Thyroid gland (tissue), 4 donors: ENCODE measurements at places on chromosomes 7 and 10. TPM values are rescaled to one million over a fixed set of nuclear protein-coding genes. Genes with fewer than 3 reads are reported as not detected.

TPST1 gene
- 24.5 TPM for total RNA-seq

DNA sequence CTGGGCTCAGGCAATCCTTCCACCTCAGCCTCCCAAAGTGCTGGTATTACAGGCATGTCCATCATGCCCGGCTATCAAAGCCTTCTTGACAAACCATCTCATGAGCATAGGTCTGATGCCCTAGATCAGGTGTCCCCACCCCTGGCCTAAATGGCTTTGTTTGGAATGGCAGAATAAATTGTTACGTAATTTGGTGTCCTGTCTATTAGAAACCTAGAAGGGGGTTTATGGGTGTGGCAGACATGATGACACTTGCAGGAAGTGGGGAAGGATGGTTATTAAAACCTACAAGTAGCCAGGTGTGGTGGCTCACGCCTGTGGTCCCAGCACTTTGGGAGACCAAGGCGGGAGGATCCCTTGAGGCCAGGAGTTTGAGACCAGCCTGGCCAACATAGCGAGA lies 38.6 kb upstream of the MKLN1 start:
- DNase-seq = no peak

TSPAN12 gene
- total RNA-seq = 43.8 TPM

ZNF804B gene
- 49.1 TPM for total RNA-seq

DNA sequence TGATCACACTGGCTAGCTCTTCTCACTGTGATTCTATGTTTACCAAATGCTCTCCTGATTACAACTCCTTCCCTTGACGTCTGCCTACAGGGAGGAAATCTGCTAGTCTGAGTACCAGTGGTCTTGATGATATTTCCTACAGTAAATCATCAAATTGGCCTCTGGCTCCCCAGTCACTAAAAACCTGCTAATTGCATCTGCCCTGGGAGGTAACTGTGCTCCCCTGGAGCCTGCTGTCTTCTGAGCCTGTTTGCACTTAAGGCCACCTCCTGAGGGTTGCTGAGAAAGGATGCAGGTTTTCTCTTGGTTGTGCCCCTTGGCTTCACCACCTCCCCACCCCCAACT lies 56.0 kb downstream of the ELMO1 start:
- no peak for DNase-seq

DNA sequence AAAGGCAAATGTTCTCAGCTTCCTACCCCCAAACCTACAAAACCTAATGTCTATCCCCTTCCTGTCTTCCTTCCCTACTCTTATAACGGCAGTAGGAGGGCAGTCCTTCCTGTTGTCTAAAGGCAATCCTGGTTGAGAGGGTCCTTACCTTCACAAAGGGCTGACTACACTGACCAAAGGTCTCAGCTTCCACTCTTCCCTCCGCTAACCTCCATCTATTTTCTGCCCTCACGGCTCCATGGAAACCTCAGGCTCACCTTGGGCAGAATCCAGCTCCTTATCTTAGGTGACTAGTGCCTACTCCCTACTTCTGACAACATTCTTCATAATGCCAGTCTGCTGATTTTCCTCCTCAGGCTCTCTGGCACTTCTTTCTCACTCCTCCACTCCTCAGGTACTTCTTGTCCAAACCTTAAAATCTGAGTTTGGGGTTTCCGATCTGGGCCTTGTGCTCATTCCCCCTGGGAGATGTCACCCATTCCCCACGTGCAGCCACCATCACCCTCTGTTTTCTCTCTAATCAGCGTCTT lies 542 bp downstream of the FBXL13 start:
- DNase-seq = no peak

FFAR4 gene
- total RNA-seq = not detected

CFTR gene
- not detected for total RNA-seq

DNA sequence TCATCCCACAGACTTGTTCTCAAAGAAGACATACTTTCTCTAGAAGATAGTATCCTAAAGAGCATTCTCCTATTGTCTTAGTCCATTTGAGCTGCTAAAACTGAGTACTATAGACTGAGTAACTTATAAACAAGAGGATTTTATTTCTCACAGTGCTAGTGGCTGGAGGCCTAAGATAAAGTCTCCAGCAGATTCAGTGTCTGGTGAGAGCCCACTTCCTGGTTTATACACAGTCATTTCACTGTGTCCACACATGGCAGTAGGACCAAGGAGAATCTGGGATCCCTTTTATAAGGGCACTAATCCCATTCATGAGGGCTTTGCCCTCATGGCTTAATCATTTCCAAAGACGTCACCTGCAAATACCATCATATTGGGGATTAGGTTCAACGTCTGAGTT lies 68.7 kb downstream of the LRRC17 start:
- no peak for DNase-seq

DNA sequence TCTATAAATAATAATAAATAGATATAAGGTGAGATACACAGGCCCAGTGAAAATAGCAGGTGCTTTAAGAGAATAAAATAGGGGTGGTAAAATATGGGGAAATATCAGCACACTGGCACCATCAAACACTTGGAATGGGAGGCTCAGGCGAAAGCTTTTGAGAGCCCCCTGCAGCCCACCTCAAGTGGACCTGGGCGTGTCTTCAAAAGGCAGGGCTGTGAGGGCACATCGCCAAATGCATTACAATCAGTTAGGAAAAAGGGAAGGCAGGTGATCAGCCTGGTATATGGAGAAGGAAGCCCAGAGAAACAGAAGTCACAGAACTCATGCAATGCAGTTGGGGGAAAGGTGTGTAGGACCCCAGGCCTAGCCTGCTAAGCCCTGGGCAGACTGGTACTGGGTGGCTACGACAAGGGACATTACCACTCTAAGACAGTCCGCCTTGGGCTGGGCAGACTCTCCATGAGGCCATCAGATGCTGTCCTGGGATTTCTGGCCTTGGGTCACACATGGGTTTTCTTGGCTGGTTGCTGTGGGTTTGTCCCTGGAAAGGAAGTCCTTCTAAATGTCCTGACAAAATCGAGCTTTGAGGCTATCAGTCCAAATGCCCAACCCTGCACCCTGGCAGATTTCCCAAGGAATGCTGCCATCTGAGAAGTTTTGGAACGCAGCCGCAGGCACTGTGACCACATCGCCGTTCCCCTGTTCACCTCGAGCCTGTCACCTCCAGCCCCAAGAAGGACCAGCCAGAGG lies 330.6 kb downstream of the GRID1 start:
- DNase-seq = peak; percentile 51

DNA sequence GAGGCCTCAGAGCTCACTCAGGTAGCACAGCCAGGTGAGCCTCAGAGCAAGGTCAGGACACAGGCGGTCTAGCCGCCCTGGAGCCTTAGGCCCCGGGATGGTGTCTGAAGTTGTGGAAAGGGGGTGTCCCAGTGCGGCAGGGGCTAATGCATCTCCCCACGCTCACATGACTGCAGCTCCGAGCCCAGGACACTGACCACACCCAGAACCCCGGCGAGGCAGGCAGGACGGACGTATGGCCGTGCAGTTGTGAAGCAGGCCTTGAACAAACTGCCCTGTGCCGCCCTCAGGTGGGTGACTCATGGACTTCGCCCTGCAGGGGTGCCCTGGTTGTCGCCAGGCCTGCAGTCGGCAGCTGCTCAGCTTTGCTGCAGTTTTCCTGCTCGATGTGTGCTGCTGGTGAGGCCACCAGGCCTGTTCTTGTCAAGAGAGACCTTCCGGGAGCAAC lies 5.0 kb upstream of the PRKAR1B start:
- DNase-seq = no peak

DNA sequence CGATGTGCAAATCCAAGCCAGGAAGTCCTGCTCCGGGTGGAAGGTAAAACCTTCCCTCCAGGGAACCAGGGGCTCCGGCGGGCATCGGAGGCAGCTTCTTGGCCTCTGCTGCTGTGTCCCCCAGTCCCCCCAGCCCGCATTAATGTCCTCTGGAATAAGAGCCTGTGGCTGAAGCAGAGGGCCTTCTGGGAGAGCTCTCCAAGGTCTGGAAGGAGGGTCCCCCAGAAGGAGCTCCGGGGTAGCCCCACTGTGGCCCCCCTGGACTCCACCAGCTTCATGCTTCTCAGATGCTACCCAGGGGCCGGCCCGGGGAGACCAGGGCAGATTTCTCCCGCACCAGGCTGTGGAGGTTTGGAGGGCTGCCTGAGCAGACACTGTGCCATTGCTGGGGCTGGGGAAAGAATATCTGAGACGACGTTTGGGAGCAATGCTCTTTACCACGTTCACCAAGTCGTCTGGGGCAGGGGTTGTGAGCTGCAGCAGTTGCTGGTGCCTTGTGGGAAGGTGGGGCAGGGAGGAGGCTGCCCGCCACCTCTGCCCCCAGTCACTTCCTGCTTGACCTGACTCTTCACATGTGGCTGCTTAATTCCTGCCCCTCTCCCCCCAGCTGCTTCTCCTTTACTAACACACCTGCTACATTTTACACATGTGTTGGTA lies 8.3 kb downstream of the ZNF853 start:
- DNase-seq = no peak

DNA sequence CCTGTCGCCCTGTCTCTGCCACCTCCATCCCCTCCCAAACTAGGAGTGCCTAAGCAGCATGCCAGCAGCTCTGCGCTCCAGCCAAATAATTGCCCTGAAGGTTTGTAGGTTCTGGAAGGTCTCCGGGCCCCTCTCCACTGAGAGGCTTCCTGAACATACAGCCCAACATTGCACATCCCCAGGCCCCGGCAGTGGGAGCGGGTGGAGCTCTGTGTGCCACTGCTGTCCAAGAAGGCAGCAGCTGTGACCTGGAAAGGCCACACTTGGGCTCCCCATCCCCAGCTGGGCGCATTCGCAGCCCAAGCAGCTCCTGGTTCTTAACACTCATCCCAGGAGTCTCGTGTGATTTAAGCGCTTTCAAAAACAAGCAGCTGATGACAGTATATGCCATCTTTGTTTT lies 95.7 kb downstream of the COL13A1 start:
- DNase-seq = peak; percentile 37

DNA sequence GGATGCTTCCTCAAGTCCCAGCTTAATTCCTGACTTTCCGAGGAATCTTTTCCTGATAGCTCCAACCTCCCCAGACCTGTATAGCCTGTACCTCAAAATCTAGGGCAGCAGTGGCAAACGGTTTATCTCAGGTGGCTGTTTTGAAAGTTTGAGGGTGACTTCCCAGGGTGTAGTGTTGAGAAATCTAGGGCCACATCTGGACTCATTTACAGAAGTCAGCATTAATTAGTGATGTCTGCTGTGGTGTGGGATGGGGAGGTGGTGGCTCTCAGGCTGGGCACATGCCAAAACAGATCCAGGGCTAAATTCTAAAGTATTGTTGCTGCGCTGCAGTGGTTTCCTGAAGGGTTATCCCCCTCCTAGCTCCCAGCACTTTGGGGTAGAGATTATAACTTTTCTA lies 38.0 kb downstream of the UNC5B start:
- no peak for DNase-seq

GRCh38 chr10:48705401-48705938 lies 20.8 kb downstream of the WDFY4 start:
- DNase-seq = no peak

CYP2C18 gene
- not detected for total RNA-seq

GRCh38 chr10:131772441-131772840 lies 128.4 kb upstream of the PPP2R2D start:
- no peak for DNase-seq

CYP3A7 gene
- total RNA-seq = not detected

GRCh38 chr10:19638182-19638895 lies 177.9 kb upstream of the PLXDC2 start:
- DNase-seq = no peak

RET gene
- total RNA-seq = 0.33 TPM

GRCh38 chr10:5814110-5815107 lies 1.2 kb upstream of the GDI2 start:
- DNase-seq = no peak

GRCh38 chr10:54800741-54801421 lies at the start of gene PCDH15:
Gene PCDH15 (minus strand): TSS chr10:54801231. CDS start chr10:54664262, 136,969 bp downstream.
- peak; percentile 24 for DNase-seq
